Heart left ventricle (tissue), 16 donors: ENCODE measurements at places on chromosomes 6 and 20.

DNA sequence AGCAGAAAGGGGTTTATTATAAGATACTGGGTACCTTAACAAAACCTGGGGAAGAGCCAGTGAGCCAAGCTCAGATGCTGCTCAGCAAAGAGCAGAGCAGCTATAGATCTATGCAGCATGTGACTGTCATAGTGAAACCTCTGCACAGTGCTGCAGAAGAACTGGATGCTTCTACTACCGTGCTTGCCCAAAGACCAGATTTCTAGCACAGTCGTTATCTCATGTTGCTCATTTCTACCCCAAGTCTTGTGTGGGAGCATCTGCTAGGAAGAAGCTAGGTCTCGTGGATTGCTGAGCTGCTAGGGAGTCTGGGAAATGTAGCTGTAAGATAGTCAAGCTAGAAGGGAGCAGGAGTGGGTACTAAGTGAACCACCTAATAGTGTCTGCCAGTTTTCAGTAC lies 31.7 kb upstream of the GNRH2 start:
- H3K4me3 ChIP-seq: no peak overlapping the region
- H3K27ac ChIP-seq: no peak overlapping the region
- H3K36me3 ChIP-seq: peaks cover 89% of the 10 kb centered on the region
- H3K4me1 ChIP-seq: no peaks in the 10 kb centered on the region
- no peaks in the 10 kb centered on the region for H3K27me3 ChIP-seq
- DNase-seq: no peak

GRCh38 chr6:83062225-83062624 lies 3.4 kb downstream of the UBE3D start:
- H3K4me1 ChIP-seq: no peaks in the 10 kb centered on the region
- peaks cover under 1% of the 10 kb centered on the region for H3K36me3 ChIP-seq
- no peak overlapping the region for H3K27ac ChIP-seq
- no peak for DNase-seq
- no peak overlapping the region for H3K4me3 ChIP-seq
- H3K27me3 ChIP-seq: no peaks in the 10 kb centered on the region

DNA sequence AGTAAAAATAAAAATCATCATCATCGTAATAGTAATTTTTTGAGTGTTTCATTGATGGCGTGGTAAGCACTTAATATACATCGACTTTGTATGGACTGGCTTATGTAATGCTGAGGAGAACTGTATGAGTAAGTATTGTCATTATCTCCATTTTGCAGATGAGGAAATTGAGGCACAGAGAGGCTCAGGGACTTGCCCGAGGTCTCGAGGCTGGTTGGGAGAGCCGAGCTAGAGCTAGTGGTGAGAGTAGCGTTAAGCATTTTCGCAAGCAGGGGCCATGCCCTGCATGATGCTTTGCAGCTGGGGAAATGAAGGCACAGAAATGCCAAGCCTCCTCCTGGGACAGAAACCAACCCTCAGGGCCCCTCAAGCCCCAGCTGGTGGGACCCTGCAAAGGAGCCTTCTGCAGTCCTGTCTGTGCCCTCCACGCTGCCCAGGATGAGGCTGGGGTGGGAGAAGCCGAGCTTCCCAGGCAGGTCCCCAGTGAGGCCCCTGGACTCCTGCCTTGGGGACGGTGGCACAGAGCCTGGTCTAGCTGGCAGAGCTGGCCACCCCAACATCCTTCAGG lies 31.1 kb upstream of the STX16 start:
- no peak overlapping the region for H3K4me3 ChIP-seq
- H3K27me3 ChIP-seq: no peaks in the 10 kb centered on the region
- DNase-seq: no peak
- no peaks in the 10 kb centered on the region for H3K36me3 ChIP-seq

- no peaks in the 10 kb centered on the region for H3K27me3 ChIP-seq
- no peaks in the 10 kb centered on the region for H3K36me3 ChIP-seq
- H3K4me3 ChIP-seq: no peak overlapping the region
- H3K27ac ChIP-seq: no peak overlapping the region
These were observed 285.3 kb downstream of the EYA4 start for GRCh38 chr6:133526436-133526835.

GRCh38 chr6:105810922-105811482 lies 275.1 kb upstream of the PRDM1 start:
- no peak overlapping the region for H3K4me3 ChIP-seq
- H3K27ac ChIP-seq: no peak overlapping the region
- DNase-seq: no peak
- no peaks in the 10 kb centered on the region for H3K36me3 ChIP-seq

DNA sequence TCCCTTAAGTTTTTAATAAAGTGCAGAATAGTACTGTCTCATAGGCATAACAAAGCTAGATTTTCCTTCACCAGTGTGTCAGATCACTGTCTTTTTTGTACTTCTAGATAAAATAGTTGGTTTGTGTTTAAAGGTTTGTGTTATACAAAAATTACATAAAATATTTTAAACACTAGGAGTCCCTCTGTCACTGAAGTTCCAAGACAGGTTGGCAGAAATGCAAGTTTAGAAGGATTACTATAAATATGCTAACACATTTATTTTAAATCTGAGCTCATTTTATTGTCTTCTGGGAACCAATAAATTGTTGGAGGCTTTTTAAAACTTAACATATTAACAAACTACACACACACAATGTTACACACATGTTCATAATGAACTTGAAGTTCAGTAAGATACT lies 30.8 kb upstream of the RUNX2 start:
- DNase-seq: no peak
- no peak overlapping the region for H3K27ac ChIP-seq
- H3K27me3 ChIP-seq: no peaks in the 10 kb centered on the region
- no peaks in the 10 kb centered on the region for H3K4me1 ChIP-seq
- H3K36me3 ChIP-seq: no peaks in the 10 kb centered on the region
- H3K4me3 ChIP-seq: no peak overlapping the region

- H3K4me3 ChIP-seq: no peak overlapping the region
- no peaks in the 10 kb centered on the region for H3K27me3 ChIP-seq
- H3K27ac ChIP-seq: no peak overlapping the region
- peaks cover 2% of the 10 kb centered on the region for H3K4me1 ChIP-seq
- H3K36me3 ChIP-seq: no peaks in the 10 kb centered on the region
- DNase-seq: no peak
These were observed 512.8 kb upstream of the CITED2 start for GRCh38 chr6:139887275-139887674.

DNA sequence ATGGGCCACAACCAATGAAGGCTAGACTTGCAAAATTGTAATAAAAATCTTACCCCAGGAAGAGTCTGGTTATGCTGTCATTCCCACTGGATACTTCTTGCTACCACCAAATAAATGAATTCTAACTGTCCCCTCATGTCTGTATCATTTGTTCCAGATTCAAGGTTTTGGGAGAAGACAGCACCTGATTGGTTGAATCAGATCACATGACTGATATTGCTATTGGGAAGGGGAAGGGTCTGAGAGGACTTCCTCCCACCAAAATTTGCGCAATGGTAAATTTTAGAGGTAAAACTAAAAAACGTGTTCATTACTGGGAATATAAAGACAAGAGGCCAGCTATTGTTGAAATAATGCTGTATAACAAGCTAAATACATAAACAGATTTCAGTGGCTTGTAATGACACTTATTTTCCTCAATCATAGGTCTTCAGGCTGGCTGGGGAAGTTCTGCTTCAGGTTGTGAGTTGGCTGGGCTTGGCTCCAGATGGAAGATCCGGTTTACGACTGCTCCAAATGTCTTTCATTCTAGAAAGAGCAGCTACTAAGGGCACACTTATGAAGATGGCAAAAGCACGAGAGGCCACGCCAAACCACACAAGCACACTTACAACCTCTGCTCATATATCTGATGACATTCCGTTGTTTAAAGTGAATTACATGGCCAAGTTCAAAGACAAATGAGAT lies 27.1 kb upstream of the TASP1 start:
- no peak overlapping the region for H3K27ac ChIP-seq
- DNase-seq: no peak
- no peaks in the 10 kb centered on the region for H3K36me3 ChIP-seq

DNA sequence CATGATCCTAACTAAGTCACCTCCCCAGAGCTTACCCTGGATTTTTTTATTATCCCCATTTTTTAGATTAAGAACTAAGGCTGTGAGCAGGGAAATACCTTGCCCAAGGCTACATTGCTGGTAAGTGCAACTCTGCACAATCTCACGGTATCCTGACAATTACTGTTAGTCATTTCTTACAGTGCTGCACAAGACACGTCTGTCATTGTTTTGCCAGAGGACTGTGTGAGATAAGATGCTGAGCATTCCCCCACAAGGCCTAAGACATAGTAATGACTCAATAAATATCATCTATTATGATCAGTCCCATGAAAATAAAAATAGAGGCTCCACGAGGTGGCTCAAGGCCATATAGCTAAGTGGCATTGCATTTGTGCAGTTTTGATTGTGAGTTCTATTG lies 21.0 kb downstream of the PFDN4 start:
- no peak for DNase-seq
- H3K4me1 ChIP-seq: no peaks in the 10 kb centered on the region

DNA sequence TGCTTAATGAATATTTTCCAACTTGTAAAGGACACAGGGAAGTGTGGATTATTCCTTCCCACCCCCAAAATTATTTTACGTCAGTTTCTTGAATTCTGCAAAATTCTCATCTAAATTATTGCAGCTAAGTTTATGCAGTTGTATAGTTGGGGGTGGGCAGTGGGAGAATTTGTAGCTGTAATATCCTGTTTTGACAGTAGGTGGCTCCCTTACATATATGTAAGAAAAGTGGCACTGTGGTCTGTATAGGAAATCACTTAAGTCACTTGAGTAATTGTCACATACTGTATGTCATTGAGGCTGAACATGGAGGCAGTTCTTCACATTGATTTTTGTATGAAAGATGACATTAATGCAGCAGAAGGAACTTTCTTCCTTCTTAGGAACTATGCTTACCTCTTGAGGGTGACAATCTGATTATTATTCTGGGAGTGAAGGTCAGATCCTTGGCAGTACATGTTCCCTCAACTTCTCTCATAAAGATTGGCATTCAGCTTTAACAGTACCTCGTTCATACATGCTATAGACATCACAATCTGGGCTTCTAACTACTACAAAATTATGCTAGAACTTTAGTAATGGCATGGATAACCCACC lies 14.6 kb upstream of the CFAP206 start:
- no peaks in the 10 kb centered on the region for H3K36me3 ChIP-seq
- no peaks in the 10 kb centered on the region for H3K4me1 ChIP-seq
- H3K27ac ChIP-seq: no peak overlapping the region
- no peaks in the 10 kb centered on the region for H3K27me3 ChIP-seq
- H3K4me3 ChIP-seq: no peak overlapping the region

DNA sequence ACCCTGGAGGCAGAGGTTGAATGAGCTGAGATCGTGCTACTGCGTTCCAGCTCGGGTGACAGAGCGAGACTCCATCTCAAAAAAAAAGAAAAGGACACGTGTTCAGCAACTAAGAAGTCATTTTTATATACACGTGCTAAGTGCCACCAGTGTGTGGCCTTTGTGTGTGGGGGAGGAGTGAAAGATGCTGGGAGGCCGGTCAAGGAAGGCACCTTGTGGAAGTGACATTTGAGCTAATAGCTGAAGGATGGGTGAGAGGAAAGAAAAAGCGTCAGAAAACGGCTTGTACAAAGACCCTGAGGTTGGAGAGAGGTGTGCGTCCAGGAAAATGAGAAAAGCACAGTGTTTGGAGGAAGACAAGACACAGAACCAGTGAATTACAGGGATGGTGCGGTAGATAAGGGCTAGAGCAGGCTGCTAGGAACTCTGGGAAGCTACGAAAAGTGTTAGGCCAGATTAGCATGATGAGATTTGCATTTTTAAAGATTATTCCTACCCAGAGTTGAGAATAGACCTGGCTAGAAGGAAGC lies 11.6 kb downstream of the RREB1 start:
- DNase-seq: no peak
- no peak overlapping the region for H3K27ac ChIP-seq
- H3K4me3 ChIP-seq: no peak overlapping the region
- peaks cover 48% of the 10 kb centered on the region for H3K4me1 ChIP-seq

DNA sequence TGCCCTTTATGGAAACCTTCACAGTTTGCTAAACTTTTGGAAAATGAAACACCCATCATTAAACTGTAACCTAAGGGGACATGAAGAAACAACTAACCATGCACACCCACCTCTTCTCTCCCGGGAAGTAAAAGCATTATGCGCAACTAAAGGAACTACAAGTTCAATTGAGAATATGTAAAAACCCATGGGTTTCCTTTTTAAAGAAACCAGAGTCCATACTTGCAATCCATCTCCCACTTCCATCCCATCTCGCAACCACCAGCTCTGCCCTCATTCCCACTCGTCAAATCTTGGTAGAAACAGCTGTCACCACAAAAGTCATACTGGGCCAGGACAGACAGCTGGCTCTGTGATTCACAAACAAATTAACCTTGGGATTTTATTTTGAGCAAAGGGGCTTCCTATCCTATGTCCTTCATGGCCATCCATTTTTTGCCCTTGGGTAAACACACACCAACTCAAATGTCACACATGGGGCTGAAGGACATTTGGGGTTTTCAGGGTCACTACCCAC lies 81.5 kb downstream of the HAO1 start:
- H3K4me1 ChIP-seq: no peaks in the 10 kb centered on the region
- no peaks in the 10 kb centered on the region for H3K36me3 ChIP-seq
- peaks cover 5% of the 10 kb centered on the region for H3K27me3 ChIP-seq
- no peak overlapping the region for H3K27ac ChIP-seq
- no peak for DNase-seq
- H3K4me3 ChIP-seq: no peak overlapping the region

DNA sequence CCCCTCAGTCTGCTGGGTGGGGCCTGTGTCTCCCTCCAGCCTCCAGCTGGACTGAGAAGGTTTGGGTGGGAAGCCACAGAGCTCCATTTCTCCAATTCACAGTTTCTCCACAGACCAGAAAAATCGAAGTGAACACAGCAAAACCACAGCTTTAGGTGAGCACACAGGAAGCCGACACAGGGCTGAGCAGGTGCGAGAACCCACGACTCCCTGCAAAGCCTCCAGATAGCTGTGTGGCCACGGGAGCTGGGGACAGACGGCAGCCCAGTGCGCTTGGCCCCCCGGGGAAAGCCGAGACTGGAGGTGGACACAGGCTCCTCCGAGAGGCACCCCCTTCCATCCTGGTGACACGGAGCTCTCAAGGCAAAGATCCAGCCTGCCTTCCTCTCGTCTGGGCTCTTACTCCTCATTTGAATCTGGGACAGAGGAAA lies 29.0 kb upstream of the MPC1 start:
- H3K4me1 ChIP-seq: no peaks in the 10 kb centered on the region
- no peak overlapping the region for H3K27ac ChIP-seq
- DNase-seq: no peak
- H3K36me3 ChIP-seq: peaks cover 43% of the 10 kb centered on the region
- H3K27me3 ChIP-seq: no peaks in the 10 kb centered on the region

DNA sequence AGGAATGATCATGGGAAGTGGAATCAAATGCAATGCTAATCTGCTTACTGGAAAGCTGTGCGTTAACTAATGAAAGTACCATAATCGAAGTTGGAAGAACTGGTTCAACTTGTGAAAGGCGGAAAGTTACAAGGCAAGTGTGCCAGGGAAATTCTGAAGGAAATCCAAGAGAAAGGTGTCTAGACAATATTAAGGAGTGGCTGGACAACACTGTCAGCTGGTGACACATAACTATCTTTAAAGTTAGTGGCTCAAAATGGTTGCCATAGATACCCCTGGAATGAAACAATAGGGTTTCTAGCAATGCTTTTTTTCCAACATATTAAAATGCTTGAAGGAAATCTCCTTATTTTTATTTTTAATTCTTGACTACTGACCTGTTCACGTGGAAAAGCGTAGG lies 90.4 kb downstream of the BMP2 start:
- no peaks in the 10 kb centered on the region for H3K27me3 ChIP-seq
- H3K4me1 ChIP-seq: no peaks in the 10 kb centered on the region
- H3K27ac ChIP-seq: no peak overlapping the region

GRCh38 chr20:61812845-61813485 lies 252.7 kb downstream of the TAF4 start:
- H3K4me1 ChIP-seq: no peaks in the 10 kb centered on the region
- DNase-seq: no peak
- peaks cover 3% of the 10 kb centered on the region for H3K27me3 ChIP-seq
